ENCODE measurements at places on chromosomes 6 and 20.

DNA sequence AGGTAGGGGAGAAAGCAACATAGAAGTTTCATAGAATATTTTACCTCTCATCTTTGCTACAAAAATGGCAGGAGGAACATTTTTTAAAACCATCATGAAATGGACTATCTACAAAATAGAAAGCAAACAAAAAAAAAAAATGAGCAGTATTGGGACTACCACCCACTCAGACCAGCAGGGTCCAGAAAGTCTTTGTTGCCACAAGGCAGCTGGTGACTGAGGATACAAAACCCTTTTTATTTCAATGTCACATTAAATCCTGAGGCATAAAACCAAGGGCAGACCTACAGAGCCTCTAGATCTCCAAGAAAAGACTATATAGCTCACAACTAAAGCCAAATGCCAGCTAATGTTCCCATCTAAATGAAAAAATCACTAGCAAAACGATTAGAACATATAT, 282.2 kb downstream of the PTPRK start:
- DNase-seq, result no peak

- DNase-seq, result no peak
Observed at GRCh38 chr20:36214684-36215256, 21.5 kb upstream of the AAR2 start.

GRCh38 chr6:13076575-13076974, 251.8 kb downstream of the TBC1D7 start:
- DNase-seq, result no peak

GRCh38 chr6:36702656-36703055, 5.0 kb downstream of the RAB44 start:
- no peak for DNase-seq

- DNase-seq, result no peak
Observed at GRCh38 chr20:33540427-33540826, 50.5 kb downstream of the CBFA2T2 start.

GRCh38 chr6:41940759-41941279, 789 bp downstream of the CCND3 start:
- DNase-seq, result peak; percentile 55

- no peak for DNase-seq
Observed at GRCh38 chr6:65055545-65055944, 651.5 kb downstream of the EYS start.

DNA sequence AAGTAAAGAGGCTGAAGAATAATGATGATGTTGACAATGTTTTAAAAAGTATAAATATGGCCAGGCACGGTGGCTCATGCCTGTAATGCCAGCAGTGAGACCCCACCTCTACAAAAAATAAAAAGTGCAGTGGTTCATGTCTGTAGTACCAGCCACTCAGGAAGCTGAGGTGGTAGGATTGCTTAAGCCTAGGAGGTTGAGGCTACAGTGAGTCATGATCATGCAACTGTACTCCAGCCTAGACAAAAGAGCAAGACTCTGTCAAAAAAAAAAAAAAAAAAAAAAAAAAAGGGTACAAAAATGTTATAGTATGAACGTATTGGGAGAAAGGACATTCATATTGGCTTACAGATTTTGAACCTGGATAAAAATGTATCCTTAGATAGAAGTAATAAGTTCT, 543.1 kb upstream of the IRAK1BP1 start:
- no peak for DNase-seq
